ENCODE measurements at places on chromosomes 11 and 22.

- DNase-seq = no peak
These were observed 129.1 kb downstream of the SNX19 start for GRCh38 chr11:130787092-130787616.

- DNase-seq = no peak
These were observed 325.1 kb downstream of the DLG2 start for GRCh38 chr11:85301895-85302678.

DNA sequence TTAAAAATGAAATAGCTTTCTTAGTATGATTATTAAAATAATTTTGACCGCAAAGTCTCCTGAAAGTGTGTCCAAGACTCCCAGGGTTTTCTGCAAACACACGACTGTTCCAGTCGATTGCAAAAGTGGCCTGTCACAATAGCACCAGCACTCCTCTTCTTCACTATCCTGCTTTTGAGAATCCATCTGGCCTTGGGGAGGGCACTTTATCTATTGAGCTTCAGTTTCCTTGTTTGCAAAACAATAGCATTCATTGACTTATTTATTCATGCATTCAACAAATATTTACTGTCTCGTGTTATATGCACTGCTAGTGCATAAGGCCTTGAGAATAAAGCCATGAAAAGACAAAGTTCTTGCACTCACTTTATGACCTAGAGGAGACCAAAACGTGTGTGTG lies 96.2 kb upstream of the NTM start:
- DNase-seq = no peak

DNA sequence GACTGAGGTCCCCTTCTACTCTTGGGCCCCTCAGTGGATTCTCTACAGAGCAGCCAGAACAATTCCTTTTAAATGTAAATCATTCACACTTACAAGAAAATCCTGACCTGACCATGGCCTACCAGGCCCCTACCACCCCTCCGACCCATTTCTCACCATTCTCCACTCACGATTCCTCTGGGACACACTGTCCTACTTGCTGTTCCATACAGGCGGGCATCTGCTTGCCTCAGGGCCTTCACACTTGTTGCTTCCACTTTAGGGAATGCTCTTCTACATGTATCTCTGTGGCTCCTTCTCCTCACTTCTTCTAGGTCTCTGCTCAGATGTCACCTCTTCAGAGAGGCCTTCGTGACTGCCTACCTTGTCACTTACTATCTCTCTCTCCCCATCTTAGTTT lies 3.4 kb downstream of the USH1C start:
- no peak for DNase-seq
